ENCODE measurements at places on chromosomes 13 and 19.

- DNase-seq: no peak
Measured at GRCh38 chr19:47674548-47674947, 38.7 kb upstream of the EHD2 start.

DNA sequence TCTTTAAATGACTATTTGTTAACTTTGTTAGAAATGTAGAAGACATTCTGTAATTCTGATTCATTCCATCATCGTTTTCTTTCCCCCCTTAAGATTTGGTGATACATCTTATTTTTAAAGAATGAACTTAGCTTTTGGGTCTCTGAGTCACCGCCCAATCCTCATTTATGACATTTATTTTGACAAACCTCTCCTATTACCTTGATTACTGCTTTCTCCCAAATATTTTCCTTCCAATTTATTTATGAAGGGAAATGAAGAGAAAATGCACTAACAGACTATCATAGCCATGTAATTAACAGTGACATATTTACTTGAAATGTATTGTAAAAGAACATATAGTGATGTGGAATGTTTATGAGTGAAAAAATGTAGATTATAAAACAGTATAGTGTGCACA is 241.6 kb downstream of the DCLK1 start:
- no peak for DNase-seq

DNA sequence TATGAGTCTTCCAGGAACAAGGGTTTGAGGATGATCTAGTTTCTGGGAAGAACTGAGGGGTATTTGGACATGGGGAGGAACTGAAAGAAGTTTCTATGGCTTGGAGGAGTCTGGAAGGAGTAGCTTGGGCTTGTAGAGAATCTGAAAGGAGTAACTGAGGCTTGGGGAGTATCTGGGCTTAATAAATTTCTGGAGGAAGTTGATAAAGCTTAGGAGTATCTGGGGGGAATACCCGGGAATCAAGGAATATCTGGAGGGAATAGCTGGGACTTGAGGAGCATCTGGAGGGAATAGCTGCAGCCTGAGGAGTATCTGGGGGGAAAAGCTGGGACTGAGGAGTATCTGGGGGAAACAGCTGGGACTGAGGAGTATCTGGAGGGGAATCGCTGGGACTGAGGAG is 16.0 kb downstream of the FSD1 start:
- DNase-seq: no peak

GRCh38 chr19:39203372-39204341 is at the start of gene SYCN:
SYCN (minus strand) TSS chr19:39204263; CDS start chr19:39204254, 9 bp downstream.
- no peak for DNase-seq

DNA sequence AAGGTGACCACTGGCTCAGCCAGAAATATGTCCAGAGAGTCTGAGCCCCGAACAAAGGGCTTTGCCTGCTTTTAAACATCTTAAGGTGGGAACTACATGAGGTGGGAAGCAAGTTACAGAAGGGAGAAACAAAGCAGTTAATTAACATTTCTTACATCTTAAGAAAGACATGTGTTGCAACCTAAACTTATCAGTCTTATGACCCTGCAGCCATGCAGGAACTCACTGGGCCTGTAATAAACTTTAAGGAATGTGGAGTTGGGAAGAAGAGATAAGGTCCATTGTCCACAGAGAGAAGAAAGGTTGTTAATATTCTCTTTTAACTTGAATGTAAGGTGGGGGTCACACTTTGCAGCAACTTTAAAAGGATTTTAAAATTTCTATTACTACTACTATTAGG is 46.8 kb upstream of the CYP2A7 start:
- DNase-seq: no peak

All from activated gamma-delta T cell treated with Interleukin-2 at 50 U/mL for 16 hours (primary cell).